GM13976 (cell line): ENCODE measurements at places on chromosomes 6 and 20.

- no peak for DNase-seq
Observed at GRCh38 chr6:87093651-87094050, 1.3 kb downstream of the CGA start.

DNA sequence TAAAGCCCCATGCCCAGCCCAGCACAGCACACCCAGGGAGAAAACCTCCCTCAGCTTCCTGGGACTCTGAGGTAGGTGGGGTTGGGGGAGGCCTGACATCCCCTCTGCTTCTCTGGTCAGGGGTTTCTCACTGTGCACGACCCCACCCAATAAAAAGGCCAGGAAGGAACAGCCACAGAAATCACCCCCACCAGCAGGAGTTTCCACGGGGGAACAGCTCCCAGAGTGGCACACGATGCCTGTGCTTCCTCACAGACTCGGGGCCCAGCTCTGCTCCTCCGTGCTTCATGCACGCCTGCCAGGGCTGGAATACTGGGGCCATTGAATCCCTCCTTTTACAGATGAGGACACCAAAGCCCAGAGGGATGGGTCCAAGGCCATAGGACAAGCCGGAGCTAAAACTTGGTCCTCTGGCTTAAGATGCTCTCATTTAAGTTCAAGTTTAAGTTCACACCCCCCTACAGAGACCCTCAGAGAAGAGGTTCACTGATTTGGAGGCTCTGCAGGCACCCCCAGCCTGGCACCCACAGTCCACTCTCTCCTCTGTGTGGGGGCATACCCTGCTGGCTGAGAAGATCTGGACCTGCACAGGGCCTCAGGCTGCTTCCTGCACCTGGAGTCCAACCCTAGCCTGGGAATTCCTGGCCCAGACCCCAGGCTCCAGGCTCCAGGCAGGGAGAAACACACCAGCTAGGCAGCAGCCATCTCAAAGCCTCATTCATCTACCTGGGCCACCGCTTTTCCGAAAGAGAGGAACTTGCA lies 14.3 kb downstream of the ACSS1 start:
- DNase-seq, result no peak

- DNase-seq, result no peak
Observed at GRCh38 chr6:11139051-11139960, 27.8 kb upstream of the ERVFRD-1 start.

- no peak for DNase-seq
Observed at GRCh38 chr6:83459663-83460062, 28.8 kb upstream of the ME1 start.

GRCh38 chr20:19750101-19750606 lies 7.9 kb upstream of the RIN2 start:
- no peak for DNase-seq

DNA sequence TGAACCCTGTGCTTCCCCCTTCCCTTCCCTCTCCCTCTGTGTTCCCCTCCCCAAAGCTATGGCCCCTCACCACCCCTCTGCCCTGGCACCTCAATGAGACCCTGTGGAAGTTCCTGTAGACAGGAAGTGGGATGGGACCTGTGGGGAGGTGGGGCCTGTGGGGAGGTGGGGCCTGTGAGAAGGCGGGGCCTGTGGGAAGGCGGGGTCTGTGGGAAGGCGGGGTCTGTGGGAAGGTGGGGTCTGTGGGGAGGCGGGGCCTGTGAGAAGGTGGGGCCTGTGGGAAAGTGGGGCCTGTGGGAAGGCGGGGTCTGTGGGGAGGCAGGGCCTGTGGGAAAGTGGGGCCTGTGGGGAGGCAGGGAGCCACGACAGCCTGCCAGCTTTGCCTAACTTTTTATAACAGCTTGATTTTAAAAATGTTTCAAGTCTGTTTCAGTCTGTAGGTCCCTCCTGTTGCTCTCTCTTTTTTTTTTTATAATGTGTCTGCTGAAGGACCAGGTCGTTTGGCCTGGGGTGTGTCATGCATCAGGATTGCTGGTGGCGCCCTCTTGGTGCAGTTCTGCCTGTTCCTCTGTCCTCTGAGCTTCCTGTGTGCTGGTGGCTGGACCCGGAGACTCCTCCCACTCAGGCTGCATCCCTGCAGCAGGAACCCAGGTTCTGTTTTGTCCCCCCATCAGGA lies 70.5 kb upstream of the SLCO4A1 start:
- DNase-seq, result peak; percentile 79

- no peak for DNase-seq
Observed at GRCh38 chr6:17845598-17845997, 138.9 kb upstream of the NUP153 start.
